ENCODE measurements at places on chromosomes 11 and 22.

DNA sequence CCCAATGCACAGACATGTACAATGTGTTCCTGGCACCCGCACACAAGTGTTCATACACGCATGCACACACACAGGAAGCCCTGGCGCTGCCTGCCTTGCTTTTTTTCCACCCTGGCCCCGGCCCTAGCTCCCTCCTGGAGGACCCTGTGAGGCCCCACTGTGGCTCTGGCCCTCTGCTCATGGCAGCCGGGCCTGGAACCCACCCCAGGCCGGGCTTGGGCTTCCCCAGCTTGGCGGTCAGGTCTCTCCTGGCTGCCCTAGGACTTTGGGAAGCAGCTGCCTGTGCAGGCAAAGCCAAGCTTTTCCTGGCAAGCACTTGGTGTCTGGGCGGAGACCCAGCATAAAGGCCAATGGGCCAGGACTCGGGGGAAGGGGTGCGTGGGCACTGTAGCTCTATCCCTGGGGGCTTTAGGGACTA, 30.5 kb downstream of the CD82 start:
- DNase-seq = no peak

GRCh38 chr11:58006940-58007339, 16.7 kb upstream of the OR9Q1 start:
- DNase-seq = no peak

GRCh38 chr22:26555478-26555877, 34.5 kb downstream of the TPST2 start:
- no peak for DNase-seq

GRCh38 chr22:26418620-26419019, 10.4 kb upstream of the ASPHD2 start:
- DNase-seq = no peak

GRCh38 chr11:26571861-26572654, at the start of gene MUC15:
Gene MUC15, minus strand, starts transcription at chr11:26572263. Its CDS starts 5,169 bp downstream, at chr11:26567094.
- no peak for DNase-seq

GRCh38 chr22:18997925-18998315, 61.8 kb upstream of the PRODH start:
- DNase-seq = no peak

DNA sequence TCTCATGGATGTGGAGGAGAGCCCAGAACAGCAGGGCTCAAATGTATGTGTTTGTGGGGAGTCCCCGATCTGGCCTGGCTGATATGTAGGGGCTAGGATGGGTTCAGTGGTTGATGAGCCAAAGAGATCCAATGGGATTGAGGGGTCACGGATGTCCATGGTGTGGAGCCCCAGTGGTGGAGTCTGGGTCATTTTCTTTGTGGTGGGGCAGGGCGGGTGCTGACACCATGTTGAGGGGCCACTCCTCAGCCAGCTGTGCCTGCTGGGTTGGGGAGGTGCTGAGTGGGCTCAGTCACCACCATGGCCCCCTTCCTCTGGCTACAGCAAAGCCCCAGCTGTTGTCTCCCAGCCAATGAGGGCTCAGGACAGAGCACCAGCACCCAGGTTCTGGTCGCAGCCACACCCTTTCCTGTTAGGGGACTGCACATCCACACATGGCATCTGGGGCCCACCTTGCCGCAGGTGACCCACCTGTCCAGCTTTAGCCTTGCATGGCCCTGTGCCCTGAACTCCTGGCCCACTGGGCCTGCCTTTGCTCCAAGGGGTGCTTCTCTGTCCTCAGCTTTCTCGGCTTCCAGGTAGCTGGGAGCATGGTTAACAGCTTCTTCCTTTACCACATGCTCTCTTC, 3.2 kb upstream of the GNAZ start:
- DNase-seq = no peak

DNA sequence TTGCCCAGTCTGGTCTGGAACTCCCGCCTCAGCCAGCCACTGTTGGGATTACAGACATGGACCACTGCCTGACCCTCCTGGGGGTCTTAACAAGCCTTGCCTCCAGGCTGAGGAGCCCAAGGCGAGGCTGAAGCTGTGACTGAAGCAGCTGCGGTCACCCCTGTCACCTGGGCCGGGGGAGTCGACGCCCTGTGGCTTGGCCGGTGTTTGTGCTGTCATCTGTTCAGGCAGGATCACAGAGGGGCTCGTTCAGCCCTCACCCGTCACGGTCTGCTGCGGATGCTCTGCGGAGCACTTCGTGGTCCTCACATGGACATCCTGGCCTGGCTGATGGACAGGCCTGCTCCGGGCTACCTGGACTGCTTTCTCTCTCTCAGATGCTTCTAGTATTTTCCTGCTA, 23.8 kb downstream of the TRMU start:
- DNase-seq = no peak

GRCh38 chr11:111331711-111332479, 33.5 kb downstream of the POU2AF3 start:
- no peak for DNase-seq
